Cardiac septum (tissue), 1 donor: ENCODE measurements at places on chromosomes 11 and 22. TPM values are rescaled to one million over a fixed set of nuclear protein-coding genes. Genes with fewer than 3 reads are reported as not detected.

- DNase-seq = no peak
These were observed 33.5 kb upstream of the BID start for GRCh38 chr22:17807578-17808410.

DNA sequence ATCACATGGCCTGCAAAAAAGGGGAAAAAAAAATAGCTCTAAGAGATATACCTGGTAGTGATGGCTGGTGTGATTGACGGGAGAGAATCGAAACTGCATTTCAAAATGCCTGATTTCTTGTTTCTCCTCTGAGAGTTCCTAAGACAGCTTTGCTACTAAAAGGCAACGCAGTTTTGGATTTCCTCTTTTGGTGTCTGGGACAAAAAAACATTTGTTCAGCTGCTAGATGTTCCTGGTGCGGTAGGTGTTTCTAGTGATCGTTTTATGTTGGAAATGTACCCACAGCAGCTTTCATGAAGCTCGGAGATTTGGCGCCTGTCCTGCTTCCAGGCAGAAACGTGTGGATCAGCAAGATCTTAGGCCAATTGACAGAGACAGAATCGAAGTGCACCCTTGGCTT lies 18.1 kb downstream of the P2RX3 start:
- no peak for DNase-seq

GRCh38 chr11:57324154-57324885 lies 432 bp downstream of the TNKS1BP1 start:
- DNase-seq = no peak

KREMEN1 gene
- 52.1 TPM for total RNA-seq

GRCh38 chr11:11577932-11578911 lies 43.6 kb downstream of the GALNT18 start:
- DNase-seq = no peak
